Small intestine (tissue), 16 donors: ENCODE measurements at places on chromosomes 1 and 21. TPM values are rescaled to one million over a fixed set of nuclear protein-coding genes. Genes with fewer than 3 reads are reported as not detected.

- peak overlapping the region; percentile 51 for H3K4me3 ChIP-seq
- peaks cover 1% of the 10 kb centered on the region for H3K36me3 ChIP-seq
- H3K4me1 ChIP-seq, result peaks cover 2% of the 10 kb centered on the region
- DNase-seq, result no peak
These were observed 414 bp downstream of the GPR153 start for GRCh38 chr1:6260433-6260934.

DNA sequence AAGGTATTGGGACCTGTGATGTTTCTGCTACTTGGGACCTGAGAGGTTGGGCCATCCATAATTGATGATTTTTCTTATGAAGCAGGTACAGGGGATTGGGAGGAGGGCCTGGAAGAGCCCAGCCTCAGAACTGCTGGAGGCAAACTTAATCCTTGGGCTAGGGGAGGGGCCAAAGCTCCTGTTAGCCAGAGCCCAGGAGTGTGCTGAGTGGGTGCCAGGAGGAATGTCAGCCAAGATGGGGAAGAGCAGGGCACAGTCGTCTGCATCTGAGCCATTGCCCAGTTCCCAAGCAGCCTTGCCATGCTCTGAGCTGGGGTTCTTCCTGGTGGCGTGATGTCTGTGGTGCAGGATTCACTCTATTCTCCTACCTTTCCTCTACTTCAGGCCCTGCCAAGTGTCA lies 5.8 kb downstream of the MAPKAPK2 start:
- DNase-seq, result no peak
- peaks cover 40% of the 10 kb centered on the region for H3K36me3 ChIP-seq
- no peaks in the 10 kb centered on the region for H3K27me3 ChIP-seq
- no peak overlapping the region for H3K27ac ChIP-seq
- H3K4me3 ChIP-seq, result no peak overlapping the region
- H3K4me1 ChIP-seq, result peaks cover 16% of the 10 kb centered on the region

- no peak overlapping the region for H3K27ac ChIP-seq
- H3K36me3 ChIP-seq, result peaks cover 3% of the 10 kb centered on the region
- H3K4me1 ChIP-seq, result peaks cover 5% of the 10 kb centered on the region
- no peak for DNase-seq
- H3K27me3 ChIP-seq, result no peaks in the 10 kb centered on the region
- H3K4me3 ChIP-seq, result no peak overlapping the region
These were observed 10.6 kb downstream of the CDC14A start for GRCh38 chr1:100362821-100363466.

GRCh38 chr1:46133181-46133658 lies 791 bp upstream of the PIK3R3 start:
- peaks cover 5% of the 10 kb centered on the region for H3K27me3 ChIP-seq
- H3K4me3 ChIP-seq, result peak overlapping the region; percentile 53
- peaks cover 6% of the 10 kb centered on the region for H3K4me1 ChIP-seq
- no peak for DNase-seq

DNA sequence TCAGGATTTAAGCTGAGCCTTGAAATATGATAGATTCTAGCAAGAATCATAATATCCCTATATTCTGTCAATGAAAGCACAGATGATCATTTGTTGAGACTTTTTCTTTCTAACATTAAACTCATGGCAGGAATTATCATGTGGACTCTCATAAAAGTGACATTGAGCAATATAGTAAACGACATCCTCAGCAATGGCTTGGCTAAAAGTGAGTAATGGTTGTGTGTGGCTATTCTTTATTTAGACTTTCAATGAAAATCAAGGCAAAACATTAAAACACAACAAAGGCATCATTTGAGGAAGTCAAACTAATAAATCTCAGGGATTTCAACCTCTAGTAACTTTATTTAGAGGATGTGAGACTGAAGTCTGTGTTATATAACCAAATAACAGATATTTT lies 257.8 kb upstream of the ADGRL4 start:
- no peak overlapping the region for H3K27ac ChIP-seq
- no peaks in the 10 kb centered on the region for H3K4me1 ChIP-seq
- H3K36me3 ChIP-seq, result no peaks in the 10 kb centered on the region
- no peaks in the 10 kb centered on the region for H3K27me3 ChIP-seq
- no peak for DNase-seq

- H3K36me3 ChIP-seq, result no peaks in the 10 kb centered on the region
- peaks cover 75% of the 10 kb centered on the region for H3K4me1 ChIP-seq
- H3K4me3 ChIP-seq, result no peak overlapping the region
- peak; percentile 42 for DNase-seq
- H3K27me3 ChIP-seq, result no peaks in the 10 kb centered on the region
These were observed 97.1 kb upstream of the ETV3 start for GRCh38 chr1:157235307-157235706.

DNA sequence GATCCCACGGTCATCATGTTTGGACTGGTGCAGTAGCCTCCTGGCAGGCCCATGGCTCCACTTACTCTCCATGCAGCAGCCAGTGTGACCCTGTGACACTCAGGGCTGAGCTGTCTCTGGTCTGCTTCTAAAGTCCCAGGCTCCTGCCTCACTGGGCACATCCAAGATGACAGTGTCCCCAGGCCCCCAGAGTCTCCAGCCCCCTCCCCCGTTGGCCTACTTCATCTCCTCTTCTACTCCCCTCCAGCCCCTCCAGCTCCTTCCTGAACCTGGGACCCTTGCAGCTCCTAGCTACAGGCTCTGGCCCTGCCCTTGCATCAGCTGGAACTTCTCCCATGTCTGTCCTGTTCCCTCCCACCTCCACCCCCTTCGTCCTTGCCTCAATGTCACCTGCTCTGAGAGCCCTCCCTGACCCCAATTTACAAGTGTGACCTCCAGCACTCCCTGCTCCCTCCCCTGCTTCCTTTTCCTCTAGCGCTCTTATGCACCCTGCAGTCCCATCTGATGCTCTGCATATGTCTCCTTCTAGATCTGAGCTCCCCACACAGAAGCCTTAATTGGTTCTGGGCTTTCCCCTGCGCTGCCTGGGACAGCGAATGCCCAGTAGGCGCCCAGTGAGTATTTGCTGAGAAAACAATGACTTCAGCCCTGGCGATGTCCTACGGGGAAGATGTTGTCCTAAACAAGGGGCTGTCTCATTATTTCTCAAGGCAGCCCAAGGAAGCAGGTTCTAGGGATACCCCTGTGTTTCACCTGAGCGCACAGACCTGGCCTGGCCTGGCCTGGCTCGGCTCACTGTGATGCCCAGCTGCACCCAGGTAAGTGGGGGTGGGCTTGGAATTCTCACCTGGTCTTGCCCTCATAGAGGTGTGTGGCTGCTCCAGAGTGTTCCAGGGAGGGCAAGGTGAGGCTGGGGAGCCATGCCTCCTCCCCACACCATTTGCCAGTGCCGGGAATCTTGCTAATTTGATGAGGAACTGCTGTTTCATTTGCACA lies 600.6 kb downstream of the PTPRU start:
- H3K36me3 ChIP-seq, result no peaks in the 10 kb centered on the region
- no peaks in the 10 kb centered on the region for H3K4me1 ChIP-seq
- H3K27ac ChIP-seq, result no peak overlapping the region
- H3K4me3 ChIP-seq, result no peak overlapping the region

DNA sequence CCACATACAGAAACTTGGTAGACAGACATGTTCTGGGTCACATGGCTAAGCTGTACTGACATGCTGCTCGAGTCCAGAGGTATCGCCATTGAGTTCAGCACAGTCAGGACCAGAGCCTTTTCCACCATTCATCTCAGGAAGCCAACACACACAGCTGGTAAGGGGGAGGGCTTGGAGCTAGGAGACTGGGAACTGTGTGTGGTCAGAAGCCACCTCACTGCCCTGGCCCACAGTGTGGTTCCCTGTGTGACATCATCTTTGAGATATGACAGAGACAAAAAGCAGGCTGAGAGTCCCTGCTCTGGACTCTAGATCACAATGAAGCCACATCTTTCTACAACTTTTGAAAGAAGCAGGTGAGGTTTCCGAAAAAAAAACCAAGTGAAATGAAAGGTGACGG lies 107.2 kb downstream of the SIM2 start:
- no peaks in the 10 kb centered on the region for H3K36me3 ChIP-seq
- DNase-seq, result no peak
- H3K27me3 ChIP-seq, result no peaks in the 10 kb centered on the region
- no peak overlapping the region for H3K27ac ChIP-seq

DNA sequence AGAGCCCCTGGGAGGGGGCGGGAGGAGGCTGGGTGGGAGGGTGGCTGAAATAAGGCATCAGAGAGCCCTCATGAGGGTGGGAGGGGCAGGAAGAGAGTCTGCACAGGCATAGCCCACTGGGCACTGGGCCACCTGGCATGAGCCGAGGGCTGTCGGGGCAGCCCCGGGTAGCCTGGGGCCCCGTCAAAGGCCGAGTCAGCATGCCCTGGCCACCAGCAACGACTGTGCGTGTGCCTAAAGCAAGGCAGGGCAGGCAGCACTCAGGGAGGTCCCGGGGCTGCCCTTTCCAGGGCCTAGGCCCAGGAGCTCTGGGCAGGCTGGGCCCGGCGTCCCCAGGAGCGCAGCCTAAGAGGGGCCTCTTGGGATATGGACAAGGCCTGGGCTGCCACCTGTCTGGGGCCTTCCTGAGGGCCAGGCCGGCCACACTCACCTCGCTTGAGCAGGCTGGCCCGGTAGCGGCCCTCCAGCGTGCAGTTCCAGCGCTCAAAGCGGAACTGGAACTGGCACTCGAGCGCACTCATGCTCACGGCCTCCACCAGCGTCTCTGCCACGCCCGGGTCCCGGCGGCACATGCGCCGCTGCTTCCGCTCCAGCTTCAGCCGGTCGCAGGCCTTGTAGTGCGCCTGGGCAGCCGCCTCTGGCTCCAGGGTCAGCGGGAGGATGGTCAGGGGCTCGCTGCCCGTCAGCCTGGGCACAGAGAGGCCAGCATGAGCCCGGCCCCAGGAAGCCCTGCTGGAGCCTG lies 22.7 kb downstream of the WNT9A start:
- no peak overlapping the region for H3K27ac ChIP-seq
- H3K27me3 ChIP-seq, result no peaks in the 10 kb centered on the region
- H3K4me1 ChIP-seq, result no peaks in the 10 kb centered on the region
- no peak overlapping the region for H3K4me3 ChIP-seq
- H3K36me3 ChIP-seq, result no peaks in the 10 kb centered on the region
- no peak for DNase-seq

GRCh38 chr1:162381383-162381782 lies at the start of gene C1orf226:
Gene C1orf226 (plus strand): TSS chr1:162381728. CDS start chr1:162381902, 174 bp downstream.
- H3K4me3 ChIP-seq, result peak within 1 kb of the TSS; percentile 40
- no peaks in the 10 kb centered on the region for H3K27me3 ChIP-seq
- peaks cover 5% of the 10 kb centered on the region for H3K36me3 ChIP-seq
- H3K4me1 ChIP-seq, result peaks cover 3% of the 10 kb centered on the region

- H3K36me3 ChIP-seq, result no peaks in the 10 kb centered on the region
- no peak overlapping the region for H3K27ac ChIP-seq
- no peak for DNase-seq
- no peaks in the 10 kb centered on the region for H3K27me3 ChIP-seq
- peaks cover 7% of the 10 kb centered on the region for H3K4me1 ChIP-seq
- no peak overlapping the region for H3K4me3 ChIP-seq
These were observed 5.7 kb upstream of the CYP4B1 start for GRCh38 chr1:46793126-46793525.

- no peak overlapping the region for H3K4me3 ChIP-seq
- H3K36me3 ChIP-seq, result no peaks in the 10 kb centered on the region
- DNase-seq, result no peak
- no peaks in the 10 kb centered on the region for H3K27me3 ChIP-seq
- H3K4me1 ChIP-seq, result peaks cover 4% of the 10 kb centered on the region
These were observed 8.5 kb downstream of the F11R start for GRCh38 chr1:161012420-161012819.

DNA sequence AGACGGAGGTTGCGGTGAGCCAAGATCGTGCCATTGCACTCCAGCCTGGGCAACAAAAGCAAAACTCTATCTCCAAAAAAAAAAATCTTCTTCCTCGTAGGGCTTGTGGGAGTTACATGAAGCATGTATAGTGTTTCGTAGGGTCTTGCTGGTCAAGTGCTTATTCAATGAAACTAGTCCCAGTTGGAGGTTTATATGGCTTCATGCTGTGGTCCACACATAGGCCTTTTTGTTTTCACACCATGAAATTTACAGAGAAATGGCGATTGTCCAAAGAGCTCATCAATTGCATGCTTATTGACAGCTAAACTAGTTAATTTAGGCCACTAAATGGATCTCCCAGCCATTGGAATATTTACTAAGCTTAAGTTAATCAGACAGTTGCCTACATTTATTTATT lies 29.6 kb downstream of the HUNK start:
- no peak overlapping the region for H3K27ac ChIP-seq
- no peak overlapping the region for H3K4me3 ChIP-seq
- no peak for DNase-seq
- no peaks in the 10 kb centered on the region for H3K27me3 ChIP-seq
- peaks cover 7% of the 10 kb centered on the region for H3K4me1 ChIP-seq
- no peaks in the 10 kb centered on the region for H3K36me3 ChIP-seq

DNA sequence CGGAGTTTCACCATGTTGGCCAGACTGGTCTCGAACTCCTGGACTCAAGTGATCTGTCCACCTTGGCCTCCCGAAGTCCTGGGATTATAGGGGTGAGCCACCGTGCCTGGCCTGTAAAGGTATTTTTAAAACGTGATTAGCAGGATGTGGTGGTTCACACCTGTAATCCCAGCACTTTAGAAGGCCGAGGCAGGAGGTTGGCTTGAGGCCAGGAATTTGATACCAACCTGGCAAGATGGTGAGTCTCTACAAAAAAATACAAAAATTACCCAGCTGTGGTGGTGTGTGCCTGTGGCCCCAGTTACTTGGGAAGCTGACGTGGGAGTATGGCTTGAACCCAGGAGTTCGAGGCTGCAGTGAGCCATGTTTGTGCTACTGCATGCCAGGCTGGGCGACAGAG lies 43.3 kb upstream of the SOD1 start:
- H3K4me1 ChIP-seq, result no peaks in the 10 kb centered on the region
- no peak overlapping the region for H3K4me3 ChIP-seq
- no peaks in the 10 kb centered on the region for H3K36me3 ChIP-seq
- no peak overlapping the region for H3K27ac ChIP-seq
- no peak for DNase-seq
- no peaks in the 10 kb centered on the region for H3K27me3 ChIP-seq

GRCh38 chr1:53604291-53604919 lies 134.6 kb downstream of the GLIS1 start:
- H3K27ac ChIP-seq, result no peak overlapping the region
- DNase-seq, result no peak
- no peaks in the 10 kb centered on the region for H3K36me3 ChIP-seq
- H3K27me3 ChIP-seq, result no peaks in the 10 kb centered on the region
- H3K4me1 ChIP-seq, result no peaks in the 10 kb centered on the region

SLC45A3 gene
- polyA plus RNA-seq, result 10.6 TPM

LDLRAD1 gene
- polyA plus RNA-seq, result 0.92 TPM

CD48 gene
- polyA plus RNA-seq, result 28.6 TPM

MCOLN2 gene
- polyA plus RNA-seq, result 2.5 TPM
